ENCODE measurements at places on chromosomes 1 and 21.

GRCh38 chr1:6409053-6409452 is 10.7 kb downstream of the HES2 start:
- DNase-seq, result no peak

DNA sequence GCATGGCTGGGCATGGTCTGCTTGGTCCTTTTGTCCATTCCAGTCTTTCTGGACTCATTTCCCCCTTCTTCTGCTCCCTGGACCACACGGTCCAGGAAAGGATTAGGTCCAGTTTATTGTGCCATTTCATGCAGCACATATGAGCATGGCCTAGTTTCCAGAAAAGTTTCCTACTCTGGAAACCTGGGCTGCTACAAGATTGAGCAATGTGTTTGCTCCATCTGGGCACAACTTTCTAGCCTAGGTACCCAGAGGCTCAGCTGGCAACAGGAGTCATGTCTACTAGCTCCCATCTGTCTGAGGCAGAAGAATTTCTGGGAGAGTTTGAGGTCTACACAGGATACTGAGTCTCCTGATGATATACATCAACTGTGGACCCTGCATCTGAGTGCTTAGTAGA is 14.8 kb downstream of the FMOD start:
- no peak for DNase-seq

DNA sequence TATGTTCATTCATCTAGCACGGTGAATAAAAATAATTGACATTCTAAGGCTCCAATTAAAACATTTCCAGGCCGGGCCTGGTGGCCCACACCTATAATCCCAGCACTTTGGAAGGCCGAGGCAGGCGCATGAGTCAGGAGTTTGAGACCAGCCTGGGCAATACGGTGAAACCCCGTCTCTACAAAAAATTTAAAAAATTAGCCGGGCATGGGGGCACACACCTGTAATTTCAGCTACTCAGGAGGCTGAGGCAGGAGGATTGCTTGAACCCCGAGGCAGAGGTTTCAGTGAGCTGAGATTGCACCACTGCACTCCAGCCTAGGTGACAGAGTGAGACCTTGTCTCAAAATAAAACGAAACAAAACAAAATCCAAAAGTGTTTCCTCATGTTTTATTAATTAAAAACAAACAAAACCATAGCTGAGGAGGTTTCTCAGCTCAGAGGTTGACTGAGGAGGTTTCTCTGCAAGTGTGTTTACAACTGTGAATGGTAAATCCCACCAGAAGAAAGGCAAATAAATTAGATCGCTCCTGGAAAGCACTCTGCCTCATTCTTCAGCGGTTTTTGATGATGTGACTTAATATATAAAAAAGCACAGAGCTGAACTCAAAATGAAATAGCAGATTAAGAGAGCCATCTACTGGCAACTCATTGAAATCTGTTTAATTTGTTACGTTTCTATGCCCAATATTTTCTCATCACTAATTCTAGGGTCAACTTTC is 37.7 kb upstream of the ATG4C start:
- DNase-seq, result no peak

DNA sequence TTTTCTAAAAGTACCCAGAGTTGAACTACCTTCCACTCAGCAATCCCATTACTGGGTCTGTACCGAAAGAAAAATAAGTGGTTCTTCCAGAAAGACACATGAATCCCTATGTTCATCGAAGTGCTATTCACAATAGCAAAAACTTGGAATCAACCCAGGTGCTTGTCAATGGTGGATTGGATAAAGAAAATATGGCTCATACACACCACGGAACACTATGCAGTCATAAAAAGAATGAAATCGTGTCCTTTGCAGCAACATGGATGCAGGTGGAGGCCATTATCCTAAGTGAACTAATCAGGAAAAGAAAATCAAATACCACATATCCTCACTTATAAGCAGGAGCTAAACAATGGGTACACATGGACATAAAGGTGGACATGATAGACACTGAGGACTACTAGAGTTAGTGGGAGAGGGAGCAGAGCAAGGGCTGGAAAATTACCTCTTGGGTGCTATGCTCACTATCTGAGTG is 32.9 kb upstream of the JUN start:
- no peak for DNase-seq

DNA sequence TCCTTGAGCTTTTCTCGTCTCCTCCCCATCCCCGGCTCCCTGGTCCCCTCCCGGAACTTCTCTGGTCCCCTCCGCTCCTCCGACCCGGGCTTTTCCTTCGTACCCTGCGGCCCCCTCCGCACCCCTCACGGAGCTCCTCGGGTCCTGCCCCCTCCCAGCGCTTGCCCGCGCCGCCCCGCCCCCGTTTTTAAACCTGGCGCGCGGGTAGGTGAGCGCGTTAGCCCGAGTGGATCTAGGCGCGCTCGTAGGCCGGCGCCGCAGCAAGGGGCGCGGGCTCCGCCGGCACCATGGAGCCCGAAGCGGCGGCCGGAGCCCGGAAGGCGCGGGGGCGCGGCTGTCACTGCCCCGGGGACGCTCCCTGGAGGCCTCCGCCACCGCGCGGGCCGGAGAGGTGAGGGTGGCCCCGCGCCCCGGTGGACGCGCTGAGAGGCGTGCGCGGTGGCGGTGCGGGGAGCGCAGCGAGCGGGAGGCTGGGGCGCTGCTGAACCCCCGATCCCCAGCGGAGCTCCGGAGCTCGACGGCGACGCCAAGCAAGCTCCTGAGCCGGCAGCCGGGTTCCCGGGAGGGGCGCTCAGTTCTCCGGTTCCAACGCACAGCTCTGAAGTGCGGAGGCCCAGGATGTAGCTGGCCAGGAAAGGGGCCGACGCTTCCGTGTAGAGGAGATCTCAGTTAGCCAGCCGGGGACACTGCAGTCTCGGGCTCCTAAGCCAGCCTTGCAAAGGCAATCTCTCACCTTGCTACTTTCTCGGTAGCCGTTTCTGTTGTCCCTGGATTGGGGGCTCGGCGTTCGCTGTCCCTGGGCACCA is at the start of gene RIPPLY3:
RIPPLY3 (plus strand) TSS at position 217 of the 806 bp plus-strand sequence; CDS start at position 288, 71 bp downstream.
- no peak for DNase-seq

DNA sequence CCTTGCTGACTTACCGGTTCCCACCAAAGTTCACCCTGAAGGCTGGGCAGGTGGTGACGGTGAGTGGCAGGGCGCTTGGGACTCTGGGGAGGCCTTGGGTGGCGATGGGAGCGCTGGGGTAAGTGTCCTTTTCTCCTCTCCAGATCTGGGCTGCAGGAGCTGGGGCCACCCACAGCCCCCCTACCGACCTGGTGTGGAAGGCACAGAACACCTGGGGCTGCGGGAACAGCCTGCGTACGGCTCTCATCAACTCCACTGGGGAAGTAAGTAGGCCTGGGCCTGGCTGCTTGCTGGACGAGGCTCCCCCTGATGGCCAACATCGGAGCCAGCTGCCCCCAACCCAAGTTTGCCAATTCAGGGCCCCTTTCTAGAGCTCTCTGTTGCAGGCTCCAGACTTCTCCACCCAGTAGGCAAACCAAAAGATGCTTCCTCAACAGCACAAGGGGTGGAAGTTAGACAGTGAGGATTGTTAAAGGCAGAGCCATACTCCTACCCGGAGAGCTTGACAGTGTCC is 16.4 kb upstream of the SEMA4A start:
- DNase-seq, result no peak

DNA sequence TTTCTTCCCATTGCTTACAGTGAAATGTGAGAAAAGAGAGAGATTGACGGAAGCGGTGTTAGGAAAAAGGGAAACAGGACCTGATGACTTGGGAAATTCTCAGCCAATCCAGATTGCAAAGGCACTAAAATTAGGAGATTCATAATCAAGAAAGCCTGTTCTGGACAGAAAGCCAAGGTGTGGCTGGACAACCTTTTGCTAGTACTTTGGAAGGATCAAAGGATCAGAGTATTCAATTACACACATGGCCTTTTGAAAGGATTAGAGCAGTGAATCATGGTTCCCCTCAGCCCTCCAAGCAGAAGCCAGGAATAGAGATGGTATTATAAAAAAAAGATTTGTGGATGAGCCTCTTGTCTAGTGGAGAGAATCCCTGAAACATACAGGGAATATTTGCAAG is 669.8 kb upstream of the ADAMTS5 start:
- DNase-seq, result no peak

- DNase-seq, result no peak
Observed at GRCh38 chr21:34885626-34886239, 163.4 kb downstream of the RUNX1 start.

GRCh38 chr1:34747638-34747941 is 7.3 kb upstream of the GJB5 start:
- DNase-seq, result no peak

- no peak for DNase-seq
Observed at GRCh38 chr1:12477314-12477713, 140.7 kb downstream of the DHRS3 start.

GRCh38 chr1:170196490-170197236 is 50.9 kb downstream of the NTMT2 start:
- no peak for DNase-seq

GRCh38 chr21:32554832-32555638 is 30.3 kb downstream of the TCP10L start:
- DNase-seq, result no peak

GRCh38 chr1:53562291-53562980 is 103.2 kb downstream of the DMRTB1 start:
- no peak for DNase-seq

DNA sequence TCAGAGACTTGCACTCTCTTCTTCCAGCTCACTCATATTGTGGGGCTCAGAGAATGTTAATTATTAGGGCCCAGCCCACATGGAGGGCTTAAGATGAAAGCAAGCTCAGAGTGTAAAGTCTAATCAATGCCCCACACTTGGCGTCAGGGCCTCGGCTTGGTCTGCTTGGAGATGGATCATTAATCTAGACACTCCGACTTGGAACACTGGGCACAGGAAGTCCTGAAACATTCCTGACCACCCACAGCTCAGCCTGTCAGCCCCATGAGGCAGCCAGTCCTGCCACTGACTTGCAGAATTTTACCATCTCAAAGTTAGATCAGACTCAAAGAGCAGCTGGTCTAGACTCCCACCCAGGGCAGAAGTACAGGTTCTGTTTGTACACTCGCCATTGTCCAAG is 69.8 kb upstream of the TRABD2B start:
- no peak for DNase-seq

DNA sequence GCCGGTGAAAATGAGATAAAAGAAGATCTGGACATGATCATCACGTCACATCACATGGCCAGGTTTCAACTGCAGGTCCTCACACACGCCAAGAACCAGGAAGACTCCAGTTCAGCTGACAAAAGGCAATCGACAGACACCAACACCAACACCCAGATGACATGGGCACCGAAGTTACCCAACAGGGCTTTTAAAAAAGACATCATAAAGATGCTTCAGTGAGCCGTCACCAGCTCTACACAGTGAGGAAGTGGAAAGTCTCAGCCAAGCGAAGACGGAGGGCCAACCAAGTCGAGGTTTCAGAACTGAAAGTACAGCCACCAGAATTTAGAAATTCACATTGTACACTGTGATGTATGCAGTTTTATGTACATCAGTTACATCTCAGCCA is 154.3 kb upstream of the COL6A1 start:
- peak; percentile 45 for DNase-seq

DNA sequence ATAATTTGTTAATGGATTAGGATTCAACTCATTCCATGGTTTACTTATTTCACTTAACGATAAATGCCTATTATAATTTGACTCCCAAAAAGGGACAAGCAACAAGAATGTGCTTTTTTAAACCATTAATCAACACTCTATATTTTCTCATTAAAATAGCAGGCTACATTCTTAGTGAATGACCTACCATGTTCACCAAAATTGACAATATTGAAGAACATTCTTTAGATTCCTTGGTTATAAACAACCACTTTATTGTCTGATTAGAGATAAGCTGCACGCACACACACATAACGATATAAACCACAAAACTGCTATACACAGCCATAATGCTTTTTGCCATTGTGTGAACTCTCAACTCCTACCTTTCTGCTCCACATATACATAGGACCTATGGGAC is 75.4 kb upstream of the LRRC7 start:
- DNase-seq, result no peak

GRCh38 chr1:240107058-240107684 is 15.5 kb downstream of the FMN2 start:
- DNase-seq, result no peak

DNA sequence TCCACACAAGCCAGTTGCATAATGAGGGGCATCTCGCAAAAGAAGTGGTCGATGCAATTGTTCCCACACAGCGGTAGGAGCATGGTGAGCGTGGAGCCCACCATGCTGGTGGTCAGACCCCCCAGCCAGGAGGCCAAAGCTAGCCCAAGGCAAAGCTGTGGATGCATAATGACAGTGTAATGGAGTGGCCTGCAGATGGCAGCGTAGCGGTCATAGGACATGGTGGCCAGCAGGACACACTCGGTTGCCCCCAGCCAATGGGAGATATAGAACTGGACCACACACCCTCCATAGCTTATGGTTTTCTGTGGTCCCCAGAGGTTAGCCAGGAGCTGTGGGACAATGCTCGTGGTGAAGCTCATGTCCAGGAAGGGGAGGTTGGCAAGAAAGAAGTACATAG is 4.3 kb downstream of the OR2C3 start:
- no peak for DNase-seq

GRCh38 chr1:209042413-209042812 is 541.1 kb upstream of the CAMK1G start:
- no peak for DNase-seq

- no peak for DNase-seq
Observed at GRCh38 chr1:109793486-109794318, 30.0 kb upstream of the EPS8L3 start.

GRCh38 chr1:46581681-46582455 is 22.2 kb downstream of the MKNK1 start:
- peak; percentile 47 for DNase-seq

- no peak for DNase-seq
Observed at GRCh38 chr1:10161541-10162290, 48.7 kb upstream of the KIF1B start.

GRCh38 chr1:2465371-2466269 is 10.5 kb upstream of the PLCH2 start:
- no peak for DNase-seq

GRCh38 chr1:232191560-232191959 is 438.4 kb downstream of the SIPA1L2 start:
- no peak for DNase-seq

DNA sequence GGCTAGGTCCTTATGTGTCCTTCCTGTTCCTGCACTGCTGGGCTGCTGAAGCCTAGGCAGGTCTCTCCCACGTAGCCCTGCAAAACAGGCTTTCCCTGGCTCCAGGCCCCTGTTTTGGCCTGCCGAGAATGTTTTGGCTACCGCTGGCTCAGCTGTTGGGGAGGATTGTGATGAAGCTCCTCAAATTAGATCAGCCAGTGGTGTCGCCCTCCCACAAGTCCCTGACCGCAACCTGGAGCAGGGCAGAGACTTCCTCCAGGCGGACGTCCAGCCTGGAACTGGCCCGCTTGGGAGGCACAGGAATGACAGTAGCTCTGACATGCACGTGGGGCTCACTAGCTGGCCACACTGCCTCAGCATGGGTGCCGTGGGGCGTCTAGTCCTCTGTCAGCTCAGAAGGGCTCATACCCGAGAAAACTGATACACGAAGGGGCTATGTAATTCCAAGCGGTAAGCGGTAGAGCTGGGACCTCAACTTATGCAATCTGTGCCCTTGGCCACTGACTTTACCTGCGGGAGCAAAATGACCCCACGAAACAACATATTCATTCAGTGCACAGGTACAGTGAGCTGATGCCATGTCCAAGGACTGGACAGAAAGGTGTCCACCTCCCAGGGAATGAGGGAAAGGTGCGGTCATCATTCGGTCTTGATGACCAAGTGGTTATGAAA is 26.6 kb downstream of the DHRS3 start:
- DNase-seq, result no peak

GRCh38 chr1:44223187-44223610 is 9.9 kb downstream of the DMAP1 start:
- DNase-seq, result no peak

Data from activated CD4-positive, alpha-beta T cell treated with anti-CD3 and anti-CD28 coated beads, Interleukin-2, amount 10 ng/mL, durations not matched to agents 7 days and 5 days (primary cell).